ENCODE measurements at places on chromosomes 16 and 17.

DNA sequence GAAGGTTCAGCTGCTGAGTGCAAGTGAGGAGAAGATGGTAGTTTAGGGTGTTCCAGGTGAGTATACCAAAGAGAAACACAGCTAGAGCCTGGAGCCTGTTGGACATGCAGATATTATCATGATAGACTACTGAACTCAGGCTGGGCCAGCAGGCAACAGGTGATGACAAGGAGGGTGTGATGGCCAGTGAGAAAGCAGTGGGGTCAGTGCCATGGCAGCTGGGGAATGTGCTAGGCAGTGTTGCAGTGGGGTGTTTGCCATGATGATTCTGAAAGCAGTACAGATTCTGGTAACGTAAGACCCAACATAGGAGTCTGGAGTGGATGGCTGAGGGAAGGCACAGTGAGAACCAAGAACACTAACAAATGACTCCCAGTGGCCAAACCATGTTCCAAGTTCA lies 57.4 kb downstream of the SHISA6 start:
- no peak for DNase-seq
- H3K36me3 ChIP-seq = no peaks in the 10 kb centered on the region
- H3K27ac ChIP-seq = no peak overlapping the region
- no peaks in the 10 kb centered on the region for H3K4me1 ChIP-seq
- H3K27me3 ChIP-seq = no peaks in the 10 kb centered on the region

- no peak overlapping the region for H3K27ac ChIP-seq
- peaks cover 27% of the 10 kb centered on the region for H3K27me3 ChIP-seq
- H3K36me3 ChIP-seq = no peaks in the 10 kb centered on the region
- no peak overlapping the region for H3K4me3 ChIP-seq
- peaks cover 3% of the 10 kb centered on the region for H3K4me1 ChIP-seq
Observed at GRCh38 chr16:81403601-81404391, 40.8 kb upstream of the CMIP start.

- no peaks in the 10 kb centered on the region for H3K27me3 ChIP-seq
- no peak for DNase-seq
- no peak overlapping the region for H3K4me3 ChIP-seq
- H3K4me1 ChIP-seq = no peaks in the 10 kb centered on the region
- H3K27ac ChIP-seq = no peak overlapping the region
Observed at GRCh38 chr16:603933-604332, 14.1 kb downstream of the RAB40C start.

DNA sequence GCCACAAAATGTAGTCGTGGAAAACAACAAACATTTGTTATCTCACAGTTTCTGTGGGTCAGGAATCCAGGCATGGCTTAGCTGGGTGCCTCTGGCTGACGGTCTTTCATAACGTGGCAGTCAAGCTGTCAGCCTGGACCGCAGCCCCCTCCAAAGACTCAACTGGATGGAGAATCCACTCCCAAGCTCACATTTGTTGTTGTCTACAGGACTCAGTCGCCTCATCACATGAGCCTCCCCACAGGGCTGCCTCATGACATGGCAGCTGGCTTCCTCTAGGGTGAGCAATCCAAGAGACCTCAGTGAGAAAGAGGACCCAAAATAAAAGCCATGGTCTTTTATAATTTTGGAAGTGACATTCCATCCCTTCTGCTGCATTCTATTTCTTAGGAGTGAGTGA lies 34.7 kb upstream of the AKAP1 start:
- H3K27ac ChIP-seq = no peak overlapping the region
- H3K4me1 ChIP-seq = peaks cover 28% of the 10 kb centered on the region
- H3K36me3 ChIP-seq = peaks cover 1% of the 10 kb centered on the region
- H3K4me3 ChIP-seq = no peak overlapping the region
- no peak for DNase-seq
- peaks cover 47% of the 10 kb centered on the region for H3K27me3 ChIP-seq

DNA sequence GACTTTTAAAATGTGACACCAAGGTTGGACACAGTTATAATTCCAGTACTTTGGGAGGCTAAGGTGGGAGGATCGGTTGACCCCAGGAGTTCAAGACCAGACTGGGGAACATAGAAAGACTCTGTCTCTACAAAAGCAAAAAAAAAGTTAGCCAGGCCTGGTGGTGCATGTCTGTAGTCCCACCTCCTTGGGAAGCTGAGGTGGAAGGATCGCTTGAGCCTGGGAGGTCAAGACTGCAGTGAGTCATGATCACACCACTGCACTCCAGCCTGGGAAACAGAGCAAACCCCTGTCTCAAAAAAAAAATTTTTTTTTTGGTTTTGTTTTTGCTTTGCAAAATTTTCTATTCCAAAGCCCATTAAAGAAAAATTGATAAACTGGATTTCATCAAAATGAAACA lies 281.4 kb downstream of the BCAS3 start:
- no peaks in the 10 kb centered on the region for H3K27me3 ChIP-seq
- H3K4me3 ChIP-seq = no peak overlapping the region
- H3K4me1 ChIP-seq = no peaks in the 10 kb centered on the region

GRCh38 chr16:27471661-27472060 lies 69.7 kb downstream of the IL21R start:
- H3K4me1 ChIP-seq = no peaks in the 10 kb centered on the region
- H3K27me3 ChIP-seq = no peaks in the 10 kb centered on the region
- no peak overlapping the region for H3K27ac ChIP-seq
- no peak for DNase-seq

DNA sequence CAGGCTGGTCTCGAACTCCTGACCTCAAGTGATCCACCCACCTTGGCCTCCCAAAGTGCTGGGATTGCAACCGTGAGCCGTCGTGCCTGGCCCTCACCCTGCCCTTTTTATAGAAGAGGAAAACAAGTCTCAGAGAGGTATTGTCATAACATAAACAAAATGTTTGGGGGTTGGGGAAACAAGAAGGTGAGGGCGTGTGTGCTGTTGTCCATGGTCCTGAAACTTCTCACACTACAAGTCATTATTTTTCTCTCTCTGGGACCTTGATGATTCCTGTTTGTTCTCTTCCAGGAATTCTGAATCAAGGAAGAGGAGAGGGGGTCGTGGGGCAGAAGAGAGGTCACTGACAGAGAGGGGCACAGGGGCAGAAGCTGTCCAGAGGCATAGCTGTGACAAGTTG lies 160.2 kb upstream of the LHX1 start:
- no peak for DNase-seq
- H3K4me3 ChIP-seq = no peak overlapping the region
- H3K27ac ChIP-seq = no peak overlapping the region
- H3K4me1 ChIP-seq = no peaks in the 10 kb centered on the region
- H3K36me3 ChIP-seq = no peaks in the 10 kb centered on the region

GRCh38 chr16:14586637-14587305 lies 43.3 kb downstream of the PARN start:
- no peaks in the 10 kb centered on the region for H3K27me3 ChIP-seq
- H3K4me3 ChIP-seq = no peak overlapping the region
- peaks cover 6% of the 10 kb centered on the region for H3K4me1 ChIP-seq
- H3K36me3 ChIP-seq = peaks cover 40% of the 10 kb centered on the region
- H3K27ac ChIP-seq = no peak overlapping the region

- H3K4me1 ChIP-seq = no peaks in the 10 kb centered on the region
- H3K4me3 ChIP-seq = no peak overlapping the region
- H3K27ac ChIP-seq = no peak overlapping the region
- H3K27me3 ChIP-seq = peaks cover 4% of the 10 kb centered on the region
- no peaks in the 10 kb centered on the region for H3K36me3 ChIP-seq
Observed at GRCh38 chr16:19419698-19420075, 2.0 kb downstream of the TMC5 start.
